ENCODE measurements at places on chromosomes 13 and 19.

DNA sequence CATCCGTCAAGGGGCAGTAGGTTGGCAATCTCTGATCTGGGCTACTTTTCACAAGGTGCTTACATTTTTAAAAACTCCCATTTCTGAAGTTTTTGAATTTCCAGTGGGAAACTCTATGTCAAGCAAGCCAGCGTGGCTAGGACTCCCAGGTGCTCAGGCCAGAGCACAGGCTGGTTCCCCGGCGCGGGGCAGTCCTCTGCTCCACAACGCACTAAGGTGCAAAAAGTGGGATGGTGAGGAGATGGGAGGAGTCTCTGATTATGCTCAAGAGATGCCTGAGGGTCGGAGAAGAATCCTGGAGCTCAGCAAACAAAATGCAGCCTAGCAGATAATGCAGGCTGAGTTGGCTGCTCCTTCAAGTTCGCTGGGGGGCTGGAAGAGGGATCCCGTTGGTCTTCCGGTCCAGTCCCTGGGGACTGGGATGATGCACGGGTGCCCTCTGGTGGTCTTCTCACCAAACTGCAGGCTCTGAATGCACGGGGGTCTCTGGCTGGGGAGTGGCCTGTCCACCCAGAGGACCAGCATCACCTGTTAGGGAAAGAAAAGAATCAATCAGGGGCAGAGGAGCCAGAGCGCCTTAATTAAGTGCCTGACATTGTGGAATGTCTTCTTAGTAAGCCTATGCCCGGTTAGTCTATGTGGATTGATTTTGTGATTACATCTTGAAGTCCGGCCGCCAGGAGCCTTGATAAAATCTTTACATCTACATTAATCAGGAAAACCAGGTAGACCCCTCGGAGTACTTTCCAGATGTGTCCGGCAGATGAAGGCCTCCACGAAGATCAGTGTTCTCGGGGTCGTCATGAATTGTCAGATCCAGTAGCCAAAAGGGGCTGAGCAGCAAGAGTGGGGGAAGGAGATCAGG is 244.4 kb upstream of the MAB21L1 start:
- DNase-seq = peak; percentile 25

GRCh38 chr19:9917321-9917720 is 19.0 kb downstream of the OLFM2 start:
- no peak for DNase-seq

GRCh38 chr19:2399582-2399981 is 27.8 kb downstream of the TIMM13 start:
- no peak for DNase-seq

GRCh38 chr13:33514362-33514761 is 228.8 kb upstream of the STARD13 start:
- DNase-seq = no peak

DNA sequence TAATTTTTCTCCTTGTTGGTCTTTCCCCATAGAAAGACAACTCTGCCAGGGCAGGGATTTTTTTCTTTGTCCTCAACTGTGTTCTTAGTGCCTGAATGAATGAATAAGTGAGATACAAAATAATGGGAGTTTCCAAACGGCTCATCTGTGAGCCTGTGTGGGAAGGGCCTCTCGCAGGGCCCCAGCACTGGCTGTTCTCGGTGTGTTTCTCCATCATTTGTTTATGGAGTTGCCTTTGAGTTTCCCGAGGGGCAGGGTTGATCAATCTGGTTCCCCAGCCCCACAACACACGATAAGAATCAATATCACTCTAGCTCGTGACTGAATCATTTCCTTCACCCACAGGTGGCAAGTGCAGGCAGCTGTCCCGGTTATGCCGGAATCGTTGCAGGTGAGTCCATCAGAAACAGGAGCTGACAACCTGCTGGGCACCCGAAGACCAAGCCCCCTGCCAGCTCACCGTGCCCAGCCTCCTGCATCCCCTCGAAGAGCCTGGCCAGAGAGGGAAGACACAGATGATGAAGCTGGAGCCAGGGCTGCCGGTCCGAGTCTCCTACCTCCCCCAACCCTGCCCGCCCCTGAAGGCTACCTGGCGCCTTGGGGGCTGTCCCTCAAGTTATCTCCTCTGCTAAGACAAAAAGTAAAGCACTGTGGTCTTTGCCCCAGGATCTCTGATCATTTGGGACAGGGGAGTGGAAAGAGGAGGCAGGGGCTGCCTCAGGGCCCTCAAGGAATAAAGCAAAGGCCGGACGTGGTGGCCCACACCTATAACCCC is 14.9 kb downstream of the FXYD5 start:
- DNase-seq = no peak

DNA sequence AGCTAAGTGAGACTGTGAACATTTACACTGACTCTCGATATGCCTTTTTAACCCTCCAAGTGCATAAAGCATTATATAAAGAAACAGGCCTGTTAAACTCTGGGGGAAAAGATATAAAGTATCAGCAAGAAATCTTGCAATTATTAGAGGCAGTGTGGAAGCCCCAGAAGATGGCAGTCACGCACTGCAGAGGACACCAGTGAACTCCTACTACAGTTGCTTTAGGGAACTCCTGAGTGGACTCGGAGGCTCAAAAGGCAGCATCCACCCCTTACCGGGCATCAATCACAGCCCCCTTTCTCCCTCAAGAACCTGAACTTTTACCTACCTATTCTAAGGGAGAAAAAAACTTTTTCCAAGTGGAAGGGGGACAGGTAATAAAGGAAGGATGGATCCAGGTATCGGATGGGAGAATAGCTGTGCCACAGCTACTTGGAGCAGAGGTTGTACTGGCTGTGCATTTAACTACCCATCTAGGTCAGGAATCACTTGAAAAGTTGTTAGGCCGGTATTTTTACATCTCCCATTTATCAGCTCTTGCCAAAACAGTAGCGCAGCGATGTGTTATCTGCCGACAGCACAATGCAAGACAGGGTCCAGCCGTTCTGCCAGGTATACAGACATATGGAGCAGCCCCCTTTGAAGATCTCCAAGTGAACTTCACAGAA is 80.1 kb downstream of the ZNF486 start:
- DNase-seq = no peak

DNA sequence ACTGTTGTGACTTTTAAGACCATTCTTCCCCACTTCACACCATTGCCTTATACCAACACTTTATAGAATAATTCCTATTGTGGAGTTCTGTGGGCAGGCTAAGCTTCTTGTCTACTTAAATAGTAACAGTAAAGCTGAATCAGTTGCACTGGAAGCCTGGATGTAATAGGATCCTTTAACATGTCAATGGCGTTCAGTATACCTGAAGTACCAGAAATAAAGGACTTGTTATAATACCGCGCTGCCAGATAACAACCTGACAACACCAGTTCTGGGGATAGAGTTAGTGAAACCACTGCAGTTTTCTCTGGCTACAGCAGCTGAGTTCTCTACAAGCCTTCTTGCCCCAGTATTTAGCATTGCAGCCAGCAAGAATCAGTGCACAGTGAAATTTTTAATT is 52.0 kb upstream of the TNFRSF19 start:
- DNase-seq = no peak

DNA sequence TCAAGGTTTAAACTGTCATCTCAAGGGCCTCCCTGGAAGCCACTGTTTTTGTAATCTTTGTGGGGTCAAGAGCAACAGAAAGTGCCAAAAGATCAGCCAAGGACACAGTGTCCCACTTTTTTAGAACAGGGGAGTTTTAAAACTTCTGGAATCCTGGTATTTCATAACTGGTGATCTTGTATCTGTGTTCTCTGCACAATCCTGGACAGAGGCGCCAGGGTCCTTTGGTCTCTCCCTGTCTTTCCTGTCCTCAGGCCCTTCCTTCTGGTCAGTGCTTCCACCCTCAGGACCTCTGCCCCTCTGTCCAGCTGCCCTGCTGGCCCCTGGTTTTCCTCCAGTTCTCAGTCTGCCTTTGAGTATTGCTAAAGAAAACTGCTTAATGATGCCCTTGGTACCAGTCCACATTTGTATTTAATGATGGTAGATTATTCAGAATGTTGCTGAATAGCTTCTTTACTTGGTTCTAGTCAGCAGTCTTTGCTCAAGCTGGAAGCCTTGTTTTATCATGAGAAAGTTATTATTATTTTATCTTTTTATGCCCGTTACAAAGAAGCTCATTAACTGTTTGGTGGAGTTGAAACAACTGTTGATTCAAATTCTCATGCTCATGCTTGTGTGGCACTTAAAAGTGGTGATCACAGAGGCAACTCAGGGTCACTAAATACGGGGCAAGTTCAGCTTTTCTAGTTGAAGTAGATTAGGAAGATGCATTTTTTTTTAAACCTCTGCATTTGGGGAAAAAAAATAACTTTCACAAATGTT is 47.5 kb downstream of the WASF3 start:
- no peak for DNase-seq
